ENCODE measurements at places on chromosomes 11 and 22.

- DNase-seq = no peak
Measured at GRCh38 chr22:39898997-39899396, 1.9 kb upstream of the GRAP2 start.

GRCh38 chr22:31933406-31933805 is 10.9 kb upstream of the YWHAH start:
- no peak for DNase-seq

GRCh38 chr11:75347781-75348566 is 3.5 kb downstream of the ARRB1 start:
- no peak for DNase-seq

- no peak for DNase-seq
Measured at GRCh38 chr22:46262449-46263215, 511 bp downstream of the PKDREJ start.

- DNase-seq = no peak
Measured at GRCh38 chr11:64755681-64756361, 4.0 kb downstream of the PYGM start.

DNA sequence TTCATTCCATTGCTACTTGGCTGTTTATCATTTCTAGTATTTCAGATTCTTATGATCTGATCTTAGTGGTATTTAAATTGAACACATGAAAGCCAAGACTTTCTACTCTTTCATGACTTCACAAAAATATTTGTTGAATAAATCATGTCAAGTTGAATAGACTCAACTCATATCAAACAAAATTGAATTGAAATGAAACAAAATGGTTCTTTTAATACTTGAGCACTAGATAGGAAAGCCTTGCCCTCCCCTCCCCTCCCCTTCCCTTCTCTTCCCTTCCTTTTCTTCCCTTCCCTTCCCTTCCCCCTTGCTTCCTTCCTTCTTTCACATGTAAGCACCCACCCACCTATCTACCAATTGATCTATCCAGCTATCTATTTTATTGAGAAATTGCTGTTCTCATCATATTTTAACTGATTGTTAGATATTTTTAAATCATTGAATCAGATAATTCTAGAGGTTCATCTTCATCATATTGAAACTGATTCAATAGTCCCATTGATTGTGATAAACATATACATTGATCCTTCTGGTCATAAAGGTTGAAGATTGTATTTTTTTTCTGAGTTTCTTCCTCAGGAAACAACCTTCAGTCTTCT is 2015.9 kb downstream of the LRRC4C start:
- DNase-seq = no peak

DNA sequence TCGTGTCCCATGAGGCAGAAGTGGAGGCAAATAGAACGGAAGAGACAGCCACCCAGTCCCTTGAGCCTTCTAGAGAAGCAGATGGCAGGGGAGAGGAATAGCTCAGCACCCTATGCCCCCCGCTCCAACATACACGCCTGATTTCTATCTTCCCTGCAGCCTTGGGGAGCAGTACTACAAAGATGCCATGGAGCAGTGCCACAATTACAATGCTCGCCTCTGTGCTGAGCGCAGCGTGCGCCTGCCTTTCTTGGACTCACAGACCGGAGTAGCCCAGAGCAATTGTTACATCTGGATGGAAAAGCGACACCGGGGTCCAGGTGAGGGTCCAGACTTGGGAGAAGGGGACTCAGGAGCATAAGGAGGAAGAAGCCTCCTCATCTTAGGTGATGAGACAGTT is 6.6 kb downstream of the DPF2 start:
- DNase-seq = no peak

DNA sequence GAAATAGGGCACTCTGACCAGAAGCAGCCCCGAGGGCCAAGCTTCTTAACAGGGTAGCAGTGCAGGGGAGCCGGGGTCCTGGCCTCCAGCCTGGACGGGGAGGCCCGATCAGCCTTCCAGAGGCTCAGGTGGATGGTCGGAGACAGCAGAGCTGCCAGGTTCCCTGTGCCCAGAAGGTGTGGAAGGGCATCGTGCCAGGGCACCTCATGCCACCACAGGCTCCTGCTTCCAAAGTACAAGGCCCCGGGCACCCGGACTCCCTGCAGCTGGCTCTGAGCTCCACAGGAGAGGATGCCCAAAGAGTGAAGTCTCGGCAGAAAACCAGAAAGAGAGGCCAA is 14.3 kb downstream of the EHD1 start:
- no peak for DNase-seq

DNA sequence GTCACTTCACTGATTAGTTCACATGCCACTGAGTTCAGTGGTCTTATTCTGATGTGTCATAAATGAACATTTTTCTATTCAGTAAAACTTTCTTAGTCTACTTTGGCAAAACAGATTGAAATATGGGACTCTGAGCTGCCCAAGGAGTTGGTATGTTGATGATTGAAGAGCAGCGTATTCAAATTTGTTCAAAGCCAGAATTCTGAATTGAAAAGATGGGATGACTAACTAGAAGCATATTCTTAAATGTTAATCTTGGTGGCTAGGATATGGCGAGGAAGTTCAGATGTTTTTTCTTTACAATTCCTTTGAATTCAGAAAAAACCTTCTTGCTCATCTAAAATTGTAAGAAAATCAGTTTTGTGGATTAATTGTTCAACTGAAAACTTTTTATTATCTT is 34.7 kb downstream of the KMT2A start:
- DNase-seq = no peak

DNA sequence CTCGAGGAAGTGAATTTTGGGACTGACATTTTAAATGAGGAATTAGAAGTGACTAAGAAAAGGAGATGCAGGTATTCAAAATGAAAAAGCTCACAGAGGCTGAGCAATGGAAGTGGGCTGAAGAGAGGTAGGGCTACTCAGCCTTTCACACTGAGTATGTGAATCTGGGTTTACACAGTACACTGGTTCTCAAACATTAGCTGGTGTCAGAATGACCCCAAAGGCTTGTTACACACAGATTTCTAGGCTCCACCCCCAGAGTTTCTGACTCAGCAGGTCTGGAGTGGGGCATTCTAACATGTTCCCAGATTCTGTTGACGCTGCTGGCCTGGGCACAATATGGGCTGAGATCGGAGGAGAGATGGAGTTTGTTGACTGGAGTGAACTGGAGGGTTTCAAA is 32.8 kb downstream of the CADM1 start:
- peak; percentile 19 for DNase-seq

GRCh38 chr11:81673001-81673400 is 1060.7 kb downstream of the FAM181B start:
- DNase-seq = no peak

DNA sequence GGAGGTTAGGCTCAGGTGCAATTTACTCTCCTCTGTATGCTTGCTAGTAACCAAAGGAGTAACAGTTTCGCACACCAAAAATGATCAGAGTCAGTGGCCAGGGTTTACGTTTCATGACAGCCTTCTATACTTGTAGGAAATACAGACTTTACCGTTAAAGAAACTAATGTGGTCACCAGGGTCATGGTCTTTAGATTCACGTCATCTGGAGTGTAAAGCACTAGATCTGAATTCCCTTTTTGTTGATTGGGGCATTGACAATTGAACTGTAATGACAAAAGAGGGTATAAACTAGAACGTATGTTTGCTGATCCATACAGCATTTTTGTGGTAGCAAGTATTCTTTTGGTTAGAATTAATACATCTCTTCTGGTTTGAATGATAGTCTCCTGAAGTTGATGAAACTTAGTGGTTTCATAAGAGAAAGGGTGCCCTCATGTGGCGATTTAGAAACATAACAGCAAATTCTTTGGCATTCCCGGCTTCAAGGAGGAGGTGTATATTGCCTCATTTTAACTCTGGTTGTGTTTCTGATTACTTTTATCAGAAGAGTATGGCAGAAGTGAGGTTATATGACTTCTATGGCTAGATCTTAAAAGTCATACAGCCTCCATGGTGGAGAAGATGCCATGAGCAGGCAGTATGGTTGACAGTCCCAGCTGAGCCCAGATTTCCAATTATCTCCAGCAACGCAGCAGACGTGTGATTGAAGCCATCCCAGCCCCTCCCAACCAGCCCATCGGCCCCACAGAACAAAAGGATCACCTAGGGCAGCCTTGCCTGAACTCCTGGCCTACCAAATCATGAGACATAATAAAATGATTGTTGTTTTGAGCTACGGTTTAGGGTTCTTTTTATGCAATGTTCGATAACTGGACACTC is 35.1 kb downstream of the MMP7 start:
- DNase-seq = peak; percentile 69

GRCh38 chr22:44131989-44132685 is 48.6 kb upstream of the PARVG start:
- no peak for DNase-seq

Measured in epithelial cell of proximal tubule (primary cell).